ENCODE measurements at places on chromosomes 11 and 22. TPM values are rescaled to one million over a fixed set of nuclear protein-coding genes. Genes with fewer than 3 reads are reported as not detected.

- DNase-seq, result no peak
Observed at GRCh38 chr11:134853992-134854991, 442.2 kb upstream of the B3GAT1 start.

ART5 gene
- 58.7 TPM for polyA plus RNA-seq

OR10D3 gene
- polyA plus RNA-seq, result not detected

MPZL2 gene
- not detected for polyA plus RNA-seq

DNA sequence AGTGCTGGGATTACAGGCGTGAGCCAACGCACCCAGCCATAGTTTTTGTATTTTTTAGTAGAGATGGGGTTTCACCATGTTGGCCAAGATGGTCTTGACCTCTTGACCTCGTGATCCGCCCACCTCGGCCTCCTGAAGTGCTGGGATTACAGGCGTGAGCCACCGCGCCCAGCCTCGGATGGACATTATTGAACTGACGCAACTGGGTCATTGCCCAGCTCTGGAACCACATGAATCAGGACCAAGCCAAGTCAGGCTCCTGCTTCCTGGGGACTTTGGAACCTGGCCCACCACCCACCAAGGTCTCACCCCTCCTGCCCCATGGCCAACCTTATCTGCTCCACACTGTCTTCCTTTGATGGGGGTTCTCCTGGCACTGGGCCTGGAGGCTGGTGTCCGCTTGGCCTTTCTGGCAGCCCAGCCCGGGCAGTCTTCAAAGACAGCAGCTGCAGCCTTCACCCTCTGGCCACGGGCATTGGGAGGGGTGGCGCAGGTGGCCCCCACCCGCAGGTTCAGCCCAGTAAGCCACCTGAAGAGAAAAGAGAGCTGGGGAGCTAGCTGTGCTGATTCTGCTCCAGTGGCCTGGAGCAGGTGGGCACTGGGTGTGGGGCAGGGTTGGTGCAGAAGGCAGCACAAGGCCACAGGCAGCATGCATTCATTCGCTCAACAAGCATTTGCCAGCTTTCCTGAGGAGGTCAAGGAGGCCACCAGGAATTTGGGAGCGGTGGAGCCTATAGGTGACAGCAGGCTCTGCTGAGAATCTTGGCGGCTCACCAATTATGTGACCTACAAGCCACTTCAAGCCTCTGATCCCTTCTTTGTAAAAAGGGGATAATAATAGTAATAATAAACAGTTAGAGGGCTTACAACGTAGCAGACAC, 5.7 kb downstream of the CHADL start:
- no peak for DNase-seq

All from cardiac muscle cell (in vitro differentiated cells and primary cell).